Occipital lobe (tissue), 3 donors: ENCODE measurements at places on chromosomes 12 and 14.

- no peak for DNase-seq
Measured at GRCh38 chr12:114780746-114781399, 96.9 kb upstream of the TBX3 start.

GRCh38 chr12:2486796-2487195 is 308.0 kb upstream of the FKBP4 start:
- no peak for DNase-seq

GRCh38 chr12:106114447-106115068 is 24.2 kb downstream of the NUAK1 start:
- no peak for DNase-seq

- no peak for DNase-seq
Measured at GRCh38 chr12:104576980-104577580, 120.3 kb downstream of the CHST11 start.

- DNase-seq = peak; percentile 58
Measured at GRCh38 chr12:69966409-69966808, 141.4 kb downstream of the MYRFL start.

DNA sequence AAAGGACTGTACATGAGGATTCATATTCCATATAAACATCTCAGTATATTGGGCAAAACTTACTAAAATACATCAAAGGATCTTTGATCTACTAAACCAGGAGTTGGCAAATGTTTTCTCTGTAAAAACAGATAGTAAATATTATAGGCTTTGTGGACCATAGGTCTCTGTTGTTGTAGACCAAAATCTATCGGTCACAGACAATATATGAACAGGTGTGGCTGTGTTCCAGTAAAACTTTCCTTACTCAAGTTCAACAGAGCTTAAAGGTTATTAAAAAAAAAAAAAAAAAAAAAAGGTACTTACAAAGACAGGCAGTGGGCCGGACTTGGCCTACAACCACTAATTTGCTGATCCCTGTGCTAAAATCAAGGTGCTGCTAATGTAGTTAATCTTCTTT is 40.3 kb downstream of the PAWR start:
- no peak for DNase-seq

DNA sequence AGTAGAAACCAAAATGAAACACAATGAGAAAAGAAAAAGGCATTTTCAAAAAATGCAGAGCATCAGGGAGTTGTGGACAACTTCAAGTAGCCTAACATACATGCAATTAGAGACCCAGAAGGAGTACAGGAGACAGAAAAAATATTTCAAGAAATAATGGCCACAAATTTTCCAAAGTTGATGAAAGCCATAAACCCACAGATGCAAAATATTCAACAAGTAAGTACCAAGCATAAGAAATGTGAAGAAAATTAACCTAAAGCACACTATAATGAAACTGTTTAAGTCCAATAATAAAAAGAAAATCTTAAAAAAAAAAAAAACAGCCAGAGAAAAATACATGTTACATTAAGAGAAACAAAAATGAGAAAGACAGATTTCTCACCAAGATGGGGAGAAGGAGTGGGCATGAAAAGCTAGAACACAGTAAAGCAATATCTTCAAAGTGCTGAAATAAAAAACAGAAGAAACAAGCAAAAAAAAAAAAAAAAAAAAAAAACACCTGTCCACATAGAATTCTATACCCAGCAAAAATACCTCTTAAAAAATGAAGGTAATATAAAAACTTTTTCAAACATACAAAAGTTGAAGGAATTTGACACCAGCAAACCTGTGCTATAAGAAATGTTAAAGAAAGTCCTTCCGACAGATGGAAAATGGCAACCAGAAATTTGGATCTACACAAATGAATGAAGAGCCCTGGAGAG is 77.1 kb downstream of the PRKAB1 start:
- no peak for DNase-seq

DNA sequence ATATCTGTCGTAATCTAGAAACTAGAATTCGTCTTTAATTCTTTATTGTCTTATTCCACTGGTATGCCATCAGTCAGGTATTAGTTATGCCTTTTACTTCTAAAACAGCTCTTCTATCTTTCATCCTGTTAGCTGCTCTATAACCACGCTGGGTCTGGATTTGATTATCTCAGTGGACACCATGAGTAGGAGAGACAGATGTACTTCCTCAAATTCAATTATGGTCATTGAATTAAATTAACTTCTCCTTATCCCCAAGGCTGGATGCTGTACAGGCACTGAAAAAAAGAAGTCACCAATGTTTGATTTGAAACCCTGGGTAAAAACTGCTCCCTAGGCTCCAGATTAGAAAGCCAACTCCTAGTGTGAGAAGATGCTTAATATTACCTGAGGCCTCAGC is 107.3 kb downstream of the PIK3C2G start:
- DNase-seq = no peak

GRCh38 chr12:84631020-84631419 is 281.6 kb downstream of the SLC6A15 start:
- DNase-seq = no peak

GRCh38 chr14:74904635-74905503 is 18.2 kb downstream of the RPS6KL1 start:
- DNase-seq = no peak

GRCh38 chr12:79370021-79370420 is 320.7 kb downstream of the PAWR start:
- DNase-seq = no peak

GRCh38 chr14:41505491-41505890 is 101.2 kb upstream of the LRFN5 start:
- no peak for DNase-seq

- DNase-seq = no peak
Measured at GRCh38 chr14:103684871-103685270, 30.4 kb downstream of the XRCC3 start.

GRCh38 chr14:64801800-64802199 is 77.9 kb downstream of the SPTB start:
- DNase-seq = no peak

GRCh38 chr14:52080808-52081755 is 12.2 kb upstream of the NID2 start:
- no peak for DNase-seq

- DNase-seq = no peak
Measured at GRCh38 chr14:45057881-45058364, 26.0 kb upstream of the PRPF39 start.

DNA sequence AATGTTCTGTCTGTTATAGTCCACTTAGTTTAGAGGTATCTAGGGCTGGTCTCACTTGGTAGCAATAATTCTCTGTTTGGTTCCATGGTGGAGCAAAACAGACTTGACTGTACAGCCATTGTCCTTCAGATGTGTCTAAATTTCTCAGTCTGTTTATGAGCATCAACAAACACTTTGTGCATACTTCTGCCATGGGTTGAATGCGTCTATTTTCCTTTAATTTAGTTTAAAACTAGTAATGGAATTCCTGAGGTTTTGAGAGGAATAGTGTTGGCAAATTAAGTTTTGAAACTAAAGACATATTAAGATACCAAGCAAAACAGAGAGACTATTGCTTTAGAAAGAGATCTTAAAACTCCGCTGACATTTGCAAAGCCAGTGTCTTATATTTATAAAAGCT is 22.6 kb downstream of the FRS2 start:
- no peak for DNase-seq

- no peak for DNase-seq
Measured at GRCh38 chr14:93128725-93129459, 13.2 kb upstream of the ITPK1 start.

DNA sequence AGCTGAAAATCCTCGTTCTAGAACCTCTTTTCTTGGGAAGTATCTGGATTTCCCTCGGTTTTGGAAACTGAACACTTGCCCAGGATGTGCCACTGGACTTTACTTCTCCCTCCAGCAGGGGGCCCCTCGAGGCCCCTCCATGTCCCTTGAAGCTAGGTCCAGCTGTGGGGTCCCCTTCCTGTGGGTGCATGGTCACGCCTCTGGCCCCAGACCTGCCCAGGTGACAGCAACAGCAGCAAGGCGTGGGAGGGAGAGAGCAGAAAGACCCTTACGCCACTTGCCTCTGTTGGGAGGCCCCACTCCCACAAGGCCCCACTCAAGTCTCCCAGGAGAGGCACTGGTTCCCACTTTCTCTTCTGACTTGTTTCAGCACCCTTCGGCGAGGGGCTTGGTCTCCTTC is 3.1 kb downstream of the SLC25A29 start:
- no peak for DNase-seq

GRCh38 chr12:64293654-64294364 is 71.7 kb upstream of the KICS2 start:
- DNase-seq = no peak

GRCh38 chr14:65258391-65258790 is 154.1 kb upstream of the FUT8 start:
- no peak for DNase-seq

- no peak for DNase-seq
Measured at GRCh38 chr12:38771871-38772270, 133.5 kb downstream of the CPNE8 start.

DNA sequence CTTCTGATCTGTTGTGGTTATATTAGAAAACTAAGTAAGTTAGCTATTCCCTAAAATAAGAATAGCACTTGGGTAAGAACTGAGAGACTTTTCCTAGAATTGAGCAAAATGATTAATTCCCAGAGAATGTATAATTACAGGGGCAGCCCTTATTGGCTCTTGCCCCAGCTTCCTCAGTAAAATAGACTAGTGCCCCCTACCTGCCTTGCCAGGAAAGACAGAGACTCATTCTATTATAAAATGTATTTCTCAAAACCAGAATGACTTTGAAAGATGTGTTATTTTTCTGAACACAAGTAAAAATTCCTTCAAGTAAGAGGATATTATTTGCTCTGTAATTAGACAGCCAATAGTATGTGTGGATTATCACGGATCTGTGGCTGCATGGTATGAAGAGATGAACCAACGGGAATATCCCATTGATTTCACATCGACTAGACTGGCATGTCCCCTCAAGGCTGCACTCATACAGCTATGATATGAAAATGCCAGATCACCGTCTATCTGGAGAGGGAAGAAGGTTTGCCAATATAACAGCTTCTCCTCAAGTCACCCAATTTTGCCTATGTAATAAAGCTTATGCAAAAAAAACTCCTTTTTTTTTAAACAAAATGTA is 7.4 kb upstream of the GLRX5 start:
- no peak for DNase-seq

GRCh38 chr14:106599209-106599608 is 1072.8 kb downstream of the TMEM121 start:
- DNase-seq = no peak

DNA sequence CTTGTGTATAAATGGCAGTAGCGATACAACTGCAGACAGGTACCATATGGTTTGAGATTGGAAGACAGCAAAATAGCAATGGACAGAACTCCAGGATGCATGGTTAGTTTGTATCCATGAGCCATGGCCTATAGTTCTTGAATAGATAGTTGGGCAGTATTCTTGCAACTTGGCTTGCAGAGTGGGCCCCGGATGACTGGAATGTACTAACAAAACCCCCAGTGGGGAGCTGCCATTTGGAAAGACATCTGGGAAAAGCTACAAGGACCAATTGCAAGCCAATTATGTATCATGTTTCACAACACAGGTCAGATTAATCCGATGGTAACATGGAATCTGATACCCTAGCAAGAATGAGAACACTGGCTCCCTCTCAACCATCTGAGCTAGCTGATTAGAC is 279.6 kb downstream of the RERGL start:
- no peak for DNase-seq

DNA sequence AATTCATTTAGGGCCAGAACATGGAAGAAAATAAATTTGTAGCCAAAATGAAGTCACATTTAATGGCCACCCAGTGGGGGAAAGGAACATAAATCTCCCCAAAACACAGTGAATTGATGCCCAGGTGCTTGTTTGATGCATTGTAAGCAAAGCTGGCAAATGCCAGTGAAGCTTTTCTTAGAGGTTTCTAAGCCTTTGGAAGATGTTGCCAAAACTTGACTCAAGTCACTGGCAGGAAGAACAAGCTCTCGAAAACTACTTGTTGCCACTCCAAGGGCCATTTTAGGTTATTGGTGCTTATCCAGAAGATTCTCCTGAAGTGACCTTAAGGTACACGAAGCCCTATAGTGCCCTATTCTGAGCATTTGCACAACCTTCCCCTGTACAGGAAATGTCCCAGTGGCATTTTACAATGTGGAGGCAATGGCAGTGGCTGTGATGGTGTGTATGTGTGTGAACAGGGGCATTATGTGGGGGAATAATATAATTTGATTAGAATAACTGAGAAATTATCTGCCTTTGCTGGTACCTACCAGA is 89.5 kb upstream of the NOVA1 start:
- no peak for DNase-seq

DNA sequence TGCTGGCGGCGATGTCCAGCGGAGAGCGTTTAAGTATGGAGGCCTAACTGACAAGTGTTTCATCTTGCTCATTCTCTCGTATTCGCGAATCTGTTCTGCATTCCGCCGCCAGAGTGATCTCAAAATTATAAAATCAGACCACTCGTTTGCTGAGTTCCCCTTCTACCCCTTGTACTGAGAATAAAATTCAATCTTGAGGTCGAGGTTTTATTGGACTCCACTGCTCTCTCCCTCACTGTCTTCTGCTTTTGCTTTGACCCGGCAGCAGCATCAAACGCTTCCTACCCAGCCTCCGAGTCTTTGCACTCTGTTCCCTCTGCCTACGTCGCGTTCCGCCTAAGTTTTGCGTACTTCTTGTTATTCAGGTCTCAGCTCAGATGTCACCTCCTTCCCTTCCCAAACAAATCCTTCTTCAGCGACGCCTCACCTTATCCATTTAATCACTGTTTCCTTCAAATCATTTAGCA is 462 bp downstream of the KNTC1 start:
- DNase-seq = no peak

DNA sequence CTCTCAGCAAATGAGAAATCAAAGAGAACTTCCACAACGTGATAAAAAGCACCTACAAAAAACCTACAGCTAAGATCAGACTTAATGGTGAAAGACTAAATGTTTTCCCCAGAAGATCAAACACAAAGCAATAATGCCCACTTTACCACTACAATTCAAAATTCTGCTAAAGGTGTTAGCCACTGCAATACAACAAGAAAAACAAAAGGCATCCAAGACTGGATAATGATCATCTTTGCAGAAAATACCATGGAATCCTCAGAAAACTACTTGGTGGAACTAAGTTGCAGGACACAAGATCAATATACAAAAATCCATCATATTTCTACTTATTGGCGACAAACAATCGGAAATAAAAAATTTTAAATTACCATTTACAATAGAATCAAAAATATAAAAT is 6.5 kb downstream of the DDX24 start:
- no peak for DNase-seq

DNA sequence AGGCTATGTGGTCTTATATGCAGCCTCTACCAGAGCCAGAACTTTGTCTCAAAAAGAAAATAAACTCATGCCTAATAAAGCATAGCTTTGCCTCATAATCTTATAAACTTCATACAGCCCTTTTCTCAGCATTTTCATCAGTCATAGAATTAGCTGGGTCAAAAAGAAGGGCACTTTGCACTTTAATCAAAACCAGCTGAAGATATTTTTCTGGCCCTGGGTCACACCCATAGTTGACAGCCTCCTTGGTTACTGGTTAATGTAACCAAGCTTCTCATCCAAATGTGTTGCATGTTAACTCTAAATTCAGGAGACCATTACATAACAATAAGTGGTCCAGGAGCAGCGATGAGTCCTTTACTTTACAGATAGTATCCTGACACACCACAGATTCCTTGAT is 558.2 kb downstream of the FLRT2 start:
- no peak for DNase-seq
